Skin of body (tissue), 3 donors: ENCODE measurements at places on chromosomes 7 and 10. TPM values are rescaled to one million over a fixed set of nuclear protein-coding genes. Genes with fewer than 3 reads are reported as not detected.

Gene PDCD4
- total RNA-seq, result 205 TPM

Gene CCAR1
- 40.5 TPM for total RNA-seq

Gene PKD1L1
- 0.30 TPM for total RNA-seq

Gene SMIM30
- total RNA-seq, result 41.8 TPM

Gene FFAR4
- total RNA-seq, result 1.6 TPM

Gene LBX1
- total RNA-seq, result 0.20 TPM

Gene FEZF1
- not detected for total RNA-seq

Gene TSPAN13
- 19.7 TPM for total RNA-seq

Gene EPO
- total RNA-seq, result not detected

Gene C1QL3
- total RNA-seq, result 0.10 TPM

Gene SPDYE6
- total RNA-seq, result not detected

Gene AUTS2
- 61.0 TPM for total RNA-seq

Gene DLX6
- 0.20 TPM for total RNA-seq
